Sciatic nerve (tissue), 2 donors: ENCODE measurements at places on chromosomes 1 and 21. TPM values are rescaled to one million over a fixed set of nuclear protein-coding genes. Genes with fewer than 3 reads are reported as not detected.

GRCh38 chr1:211788626-211789025 is 41.9 kb downstream of the LPGAT1 start:
- no peak for DNase-seq

DNA sequence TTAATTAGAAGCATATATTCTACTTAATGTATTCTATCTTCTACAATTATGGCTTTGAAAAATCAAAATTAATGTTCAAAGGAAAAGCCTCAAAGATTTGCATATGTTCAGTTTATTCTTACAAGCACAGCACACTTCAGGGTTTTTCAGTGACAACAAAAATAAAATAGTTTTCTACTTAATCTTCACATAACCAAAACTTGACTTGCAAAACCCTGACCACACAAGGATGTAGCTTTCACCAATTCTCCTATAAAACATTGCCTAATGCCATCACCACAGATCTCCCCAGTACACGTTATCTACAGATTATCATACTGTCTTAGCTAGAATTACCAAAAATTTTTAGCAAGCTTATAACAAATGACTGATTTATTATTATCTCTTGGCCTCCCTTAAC is 23.3 kb downstream of the LPAR3 start:
- no peak for DNase-seq

GRCh38 chr1:237590386-237590785 is 300.3 kb downstream of the ZP4 start:
- DNase-seq = no peak

Gene IFNGR2
- total RNA-seq = 70.1 TPM

GRCh38 chr21:26914557-26914956 is 52.3 kb downstream of the ADAMTS5 start:
- no peak for DNase-seq

- no peak for DNase-seq
These were observed 22.2 kb downstream of the OPTC start for GRCh38 chr1:203516184-203516583.

DNA sequence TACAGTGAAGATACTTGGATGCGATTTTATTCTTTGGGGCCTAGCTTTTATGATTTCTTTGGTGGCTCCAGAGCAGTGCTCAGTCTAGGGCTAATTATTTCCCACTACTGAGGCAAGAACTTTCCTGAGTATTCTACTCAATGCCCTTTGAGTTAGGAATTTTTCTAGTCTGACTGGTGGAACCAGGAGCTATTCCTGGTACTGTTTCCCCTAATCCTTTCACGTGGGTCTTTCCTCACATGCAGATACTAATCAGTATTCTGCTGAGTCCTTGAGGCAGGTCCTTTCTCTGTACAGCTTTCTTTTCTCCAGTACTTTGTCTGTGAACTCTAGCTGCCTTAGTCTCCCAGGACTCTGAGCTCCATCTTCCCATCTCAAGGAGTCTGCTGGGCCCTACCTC is 76.7 kb downstream of the TRIM11 start:
- no peak for DNase-seq

Gene DNAJC6
- 20.7 TPM for total RNA-seq

GRCh38 chr21:37445228-37445627 is 78.7 kb downstream of the DYRK1A start:
- no peak for DNase-seq

GRCh38 chr1:228827019-228827418 is 91.7 kb downstream of the RHOU start:
- no peak for DNase-seq

- DNase-seq = no peak
These were observed 94.7 kb upstream of the ERRFI1 start for GRCh38 chr1:8120693-8121260.

Gene GPR153
- total RNA-seq = 10.6 TPM

Gene CYP4A22
- total RNA-seq = 0.58 TPM

Gene ITLN1
- total RNA-seq = 1.5 TPM

- DNase-seq = no peak
These were observed 142.0 kb downstream of the POU2F1 start for GRCh38 chr1:167362638-167363037.

Gene LRRN2
- total RNA-seq = 12.0 TPM

DNA sequence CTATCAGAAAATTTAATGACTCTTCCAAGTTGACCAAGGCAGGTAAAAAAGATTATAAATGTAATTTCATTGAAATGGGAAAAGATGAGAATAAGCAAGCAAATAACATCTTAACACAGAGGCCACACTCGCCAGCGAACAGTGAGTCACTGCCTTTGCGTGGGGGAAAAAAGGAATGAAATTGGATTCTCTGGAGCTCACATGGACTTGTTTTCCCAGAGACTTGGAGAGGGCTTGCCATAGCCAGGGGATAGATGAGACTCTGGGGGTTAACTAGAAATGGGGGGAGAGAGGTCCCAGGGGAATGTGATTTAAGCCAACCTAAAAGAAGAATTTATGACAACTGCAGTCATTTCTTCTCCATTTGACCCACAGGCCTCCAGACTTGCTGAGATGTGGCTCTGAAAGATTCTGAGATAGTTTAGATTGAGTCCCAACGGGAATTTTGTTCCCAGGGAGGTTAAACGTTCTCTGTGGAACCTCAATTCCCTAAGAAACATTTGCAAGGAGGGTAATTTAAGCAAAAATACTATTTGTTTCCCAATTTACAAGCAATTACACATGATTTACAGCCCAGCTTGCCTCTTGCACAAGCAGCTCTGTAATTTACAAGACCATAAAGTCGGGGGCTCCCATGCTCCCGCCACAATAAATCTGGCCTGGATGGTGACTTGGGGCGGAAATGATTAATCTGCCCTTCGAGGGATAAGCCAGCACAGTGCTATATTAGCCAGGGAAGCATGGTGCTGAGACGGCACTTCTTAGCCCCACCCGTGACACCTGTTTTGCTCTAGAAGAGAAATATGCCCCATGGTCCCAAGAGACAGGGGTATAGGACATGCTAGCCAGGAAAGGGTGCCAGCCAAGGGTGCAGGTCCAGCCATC is 68.8 kb downstream of the GRIK3 start:
- DNase-seq = no peak

- DNase-seq = no peak
These were observed 334 bp downstream of the CTH start for GRCh38 chr1:70411360-70411844.

DNA sequence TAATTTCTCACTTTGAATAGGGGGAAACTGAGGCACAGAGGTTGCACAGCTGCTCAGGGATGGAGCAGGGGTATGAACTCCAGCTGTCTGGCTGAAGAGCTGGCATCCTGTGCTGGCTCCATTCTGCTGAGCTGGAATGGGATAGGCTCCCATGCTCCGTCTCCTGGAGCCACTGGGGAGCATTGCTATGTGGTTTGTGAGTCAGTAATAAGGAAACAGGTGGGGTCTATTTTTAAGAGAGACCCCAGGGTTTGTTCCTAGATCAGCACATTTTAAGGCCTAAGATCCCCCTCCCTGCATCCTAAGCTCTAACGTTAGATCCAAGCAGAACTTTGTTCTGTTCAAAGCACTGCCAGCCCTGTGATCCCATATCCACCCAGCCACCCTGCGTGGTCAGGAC is 72.2 kb downstream of the LACTBL1 start:
- DNase-seq = no peak

GRCh38 chr1:46489638-46490405 is at the start of gene DMBX1:
TSS of gene DMBX1 (plus strand) at chr1:46489836. CDS start at chr1:46507011, 17,175 bp downstream.
- no peak for DNase-seq

GRCh38 chr1:111924786-111925185 is 64.7 kb downstream of the KCND3 start:
- no peak for DNase-seq

- DNase-seq = no peak
These were observed 84.9 kb upstream of the ARHGEF16 start for GRCh38 chr1:3369446-3370076.

- DNase-seq = no peak
These were observed 4.0 kb downstream of the ZBTB7B start for GRCh38 chr1:155006601-155007101.

Gene CERS2
- 215 TPM for total RNA-seq

Gene GNG12
- 67.8 TPM for total RNA-seq

GRCh38 chr21:37072274-37072987 is 440 bp downstream of the PIGP start:
- DNase-seq = no peak

DNA sequence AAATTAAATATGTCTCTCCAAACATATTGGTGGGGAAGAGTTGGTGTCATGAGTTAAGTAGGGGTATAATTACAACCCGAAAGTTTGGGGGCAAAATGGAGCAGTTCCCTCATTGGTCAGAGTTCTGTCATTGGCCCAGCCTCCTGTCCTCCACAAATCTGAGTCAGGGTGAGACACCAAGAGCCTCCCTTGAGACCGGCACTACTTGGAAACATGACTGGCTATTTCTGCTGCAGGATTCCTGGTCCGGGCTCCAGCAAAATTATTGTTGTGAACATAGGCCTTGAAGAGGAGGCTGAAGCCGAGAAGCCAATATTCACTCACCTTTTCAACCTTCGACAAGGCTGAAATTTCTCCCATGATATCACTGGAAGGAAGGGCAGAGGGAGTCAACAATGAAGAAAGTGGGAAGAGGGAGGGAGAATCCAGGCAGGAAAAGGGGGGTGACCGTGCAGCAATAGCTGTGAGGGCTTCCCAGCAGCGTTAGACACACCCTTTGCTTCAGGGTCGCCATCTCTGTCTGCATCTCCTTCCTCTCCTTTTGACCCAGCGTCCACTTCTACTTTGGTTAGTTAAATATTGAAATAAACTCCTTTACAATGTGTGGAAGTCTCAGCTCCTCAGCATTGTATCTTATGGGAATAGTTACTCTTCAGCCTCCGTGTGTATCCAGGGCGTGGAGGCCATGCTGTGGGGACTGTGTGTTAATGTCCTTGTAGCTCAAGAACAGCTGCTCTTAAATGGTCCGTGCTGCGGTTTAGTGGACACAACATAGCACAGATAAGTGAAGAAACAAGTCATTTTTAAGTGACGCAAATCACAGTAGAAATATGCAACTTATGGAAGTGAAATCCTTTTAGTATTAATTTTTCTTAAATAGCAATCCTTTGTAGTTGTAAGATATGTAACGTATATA is 307.4 kb downstream of the DISC1 start:
- DNase-seq = no peak

Gene KPRP
- not detected for total RNA-seq

- DNase-seq = no peak
These were observed 62.7 kb downstream of the AGPAT3 start for GRCh38 chr21:43927591-43928221.

DNA sequence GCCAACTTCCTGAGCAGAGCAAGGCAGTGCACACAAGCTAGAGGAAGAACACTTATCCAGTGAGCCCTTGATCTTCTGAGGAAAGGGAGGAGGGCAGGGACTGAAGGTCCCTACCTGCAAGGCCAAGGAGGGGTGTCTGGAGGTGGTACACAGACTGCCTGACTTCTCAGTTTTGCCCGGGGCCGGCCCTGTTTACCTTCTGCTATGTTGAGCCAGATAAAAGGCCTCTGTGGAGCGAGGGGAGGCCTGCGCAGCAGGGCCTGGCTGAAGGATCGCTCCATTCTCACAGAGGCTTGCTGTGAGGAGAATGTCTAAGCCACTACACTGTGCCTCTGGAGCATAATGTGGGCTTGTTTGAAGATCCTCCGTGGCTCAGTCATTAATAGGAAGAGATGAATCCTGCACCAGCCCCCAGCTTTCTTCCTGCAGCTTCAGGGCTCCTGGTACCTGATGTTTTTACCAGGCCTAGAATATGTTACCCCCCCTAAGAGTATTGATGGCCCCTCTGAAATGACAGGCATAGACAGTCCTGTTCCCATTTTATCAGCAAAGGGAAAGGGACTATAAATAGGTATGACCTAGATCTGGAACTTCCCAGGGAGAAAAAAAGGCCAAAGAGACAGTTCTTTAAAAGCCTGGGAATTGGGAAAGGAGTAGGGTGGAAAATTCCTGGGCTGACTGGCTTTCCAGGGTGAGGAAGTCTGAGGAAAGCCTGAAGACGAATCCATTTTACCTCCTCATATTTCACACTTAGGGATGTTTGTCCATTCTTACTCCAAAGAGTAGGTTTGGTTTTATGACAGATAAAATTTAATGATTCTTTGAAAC is 4.7 kb downstream of the POGK start:
- no peak for DNase-seq

DNA sequence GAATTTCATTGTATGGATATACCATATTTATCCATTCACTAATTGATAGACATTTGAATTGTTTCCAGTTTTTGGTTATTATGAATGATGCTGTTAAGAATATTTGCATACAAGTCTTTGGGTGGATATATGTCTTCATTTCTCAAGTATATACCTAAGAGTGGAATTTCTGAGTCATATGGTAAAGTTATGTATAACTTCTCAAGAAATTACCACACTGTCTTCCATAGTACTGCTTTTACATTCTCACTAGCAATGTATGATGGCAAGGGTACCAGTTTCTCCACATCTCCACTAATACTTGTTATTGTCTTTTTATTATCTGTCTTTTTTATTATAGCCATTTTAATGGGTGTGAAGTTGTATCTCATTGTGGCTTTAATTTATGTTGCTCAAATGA is 74.6 kb upstream of the TENT5C start:
- DNase-seq = no peak

DNA sequence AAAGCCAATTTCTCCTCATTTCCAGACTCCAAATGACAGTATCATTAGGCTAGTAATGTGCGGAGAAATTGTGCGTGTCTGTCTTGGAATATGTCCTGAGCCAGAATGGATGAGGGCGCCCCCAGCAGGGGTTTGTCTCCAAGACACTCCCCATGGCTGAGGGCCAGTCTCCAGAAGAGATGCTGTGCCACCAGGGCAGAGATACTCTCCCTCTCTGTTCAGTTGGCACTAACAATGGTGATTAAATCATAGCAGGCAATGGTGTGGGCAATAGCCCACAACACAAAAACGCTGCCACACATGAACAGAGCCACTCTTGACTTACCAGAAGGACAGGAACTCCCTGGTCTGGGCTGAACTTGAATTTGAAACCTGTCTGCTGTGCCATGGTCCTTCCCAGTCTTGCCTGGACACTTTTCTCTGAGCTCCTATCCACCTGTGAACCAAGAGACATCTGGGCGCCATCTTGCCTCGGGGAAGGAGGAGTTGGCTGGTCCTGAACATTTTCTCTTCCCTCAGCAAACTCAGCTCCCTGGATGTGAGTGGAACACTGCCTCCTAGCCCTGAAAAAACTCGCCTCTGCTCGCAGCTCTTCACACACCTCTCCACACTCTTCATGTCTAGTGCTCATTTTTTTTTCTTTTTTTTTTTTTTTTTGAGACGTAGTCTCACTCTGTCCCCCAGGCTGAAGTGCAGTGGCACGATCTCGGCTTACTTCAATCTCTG is 14.8 kb upstream of the ADGRB2 start:
- no peak for DNase-seq

Gene FABP3
- 6.5 TPM for total RNA-seq

Gene ZYG11A
- total RNA-seq = 0.09 TPM

- DNase-seq = no peak
These were observed 66.0 kb downstream of the BCAR3 start for GRCh38 chr1:93615582-93616150.

GRCh38 chr1:228472655-228473054 is 14.5 kb upstream of the RNF187 start:
- DNase-seq = no peak

Gene SIM2
- total RNA-seq = not detected

Gene PRDX1
- 330 TPM for total RNA-seq

GRCh38 chr1:38014171-38014570 is 1.6 kb downstream of the UTP11 start:
- DNase-seq = no peak

Gene CR1L
- total RNA-seq = 0.45 TPM

- peak; percentile 53 for DNase-seq
These were observed 56.3 kb downstream of the WNT9A start for GRCh38 chr1:227891223-227891954.
